Thymus (tissue), 14 donors: ENCODE measurements at places on chromosomes 5 and 9. TPM values are rescaled to one million over a fixed set of nuclear protein-coding genes. Genes with fewer than 3 reads are reported as not detected.

Gene DMGDH
- 0.99 TPM for total RNA-seq

Gene ITGA1
- total RNA-seq = 9.5 TPM

Gene PCDHB6
- 0.09 TPM for total RNA-seq

Gene ARL14EPL
- total RNA-seq = not detected

Gene IFNA13
- total RNA-seq = not detected

Gene ZNF608
- total RNA-seq = 9.3 TPM
